Aorta (tissue), 5 donors: ENCODE measurements at places on chromosomes 13 and 19. TPM values are rescaled to one million over a fixed set of nuclear protein-coding genes. Genes with fewer than 3 reads are reported as not detected.

DNA sequence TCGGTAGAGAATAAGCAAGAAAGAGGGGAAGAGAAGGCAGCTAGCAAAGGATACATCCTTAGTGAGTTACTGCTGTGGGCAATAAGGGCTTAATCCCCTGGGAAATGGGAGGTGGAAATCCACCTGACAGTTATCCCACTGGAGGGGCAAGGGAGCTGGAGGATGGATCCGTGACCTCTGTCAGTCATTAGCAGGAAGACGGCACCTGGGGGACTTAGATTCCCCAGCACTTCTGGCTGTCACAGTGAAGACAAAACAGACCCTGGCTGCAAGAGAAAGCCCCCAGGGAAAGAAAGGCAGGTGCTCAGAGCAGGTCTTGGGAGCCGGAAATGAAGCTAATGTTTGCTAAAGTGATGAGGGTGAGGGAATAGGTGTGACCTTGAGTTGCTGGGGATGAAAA, 70.4 kb upstream of the MRI1 start:
- DNase-seq: no peak
- no peaks in the 10 kb centered on the region for H3K27me3 ChIP-seq
- no peaks in the 10 kb centered on the region for H3K36me3 ChIP-seq
- H3K4me3 ChIP-seq: no peak overlapping the region
- H3K27ac ChIP-seq: no peak overlapping the region
- H3K4me1 ChIP-seq: no peaks in the 10 kb centered on the region

- no peaks in the 10 kb centered on the region for H3K27me3 ChIP-seq
- H3K4me3 ChIP-seq: no peak overlapping the region
- no peaks in the 10 kb centered on the region for H3K4me1 ChIP-seq
- H3K36me3 ChIP-seq: no peaks in the 10 kb centered on the region
- DNase-seq: peak; percentile 57
Observed at GRCh38 chr19:15551293-15552004, 43.1 kb downstream of the CYP4F22 start.

DNA sequence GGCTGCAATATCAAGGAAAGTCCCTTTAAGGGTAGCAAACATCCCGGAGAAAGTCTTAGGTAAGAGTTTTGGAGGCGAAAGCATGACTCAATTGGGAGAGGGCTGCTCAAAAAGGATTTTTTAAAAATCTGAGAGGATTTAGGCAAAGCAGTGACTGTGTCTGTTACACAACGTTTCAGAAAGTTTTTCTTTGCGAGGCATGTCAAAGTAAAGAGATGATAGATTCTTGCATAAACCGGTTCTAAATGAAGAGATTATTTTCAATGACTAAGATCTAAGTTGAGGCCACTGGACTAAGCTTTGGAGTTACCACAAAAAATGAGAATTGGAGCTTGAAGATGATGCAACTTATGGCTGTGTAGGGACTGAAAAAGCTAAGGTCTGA, 43.7 kb upstream of the ENOX1 start:
- H3K27me3 ChIP-seq: no peaks in the 10 kb centered on the region
- no peak overlapping the region for H3K4me3 ChIP-seq
- no peak overlapping the region for H3K27ac ChIP-seq
- DNase-seq: no peak

The IGSF23 gene
- not detected for total RNA-seq

The CABP5 gene
- not detected for total RNA-seq

DNA sequence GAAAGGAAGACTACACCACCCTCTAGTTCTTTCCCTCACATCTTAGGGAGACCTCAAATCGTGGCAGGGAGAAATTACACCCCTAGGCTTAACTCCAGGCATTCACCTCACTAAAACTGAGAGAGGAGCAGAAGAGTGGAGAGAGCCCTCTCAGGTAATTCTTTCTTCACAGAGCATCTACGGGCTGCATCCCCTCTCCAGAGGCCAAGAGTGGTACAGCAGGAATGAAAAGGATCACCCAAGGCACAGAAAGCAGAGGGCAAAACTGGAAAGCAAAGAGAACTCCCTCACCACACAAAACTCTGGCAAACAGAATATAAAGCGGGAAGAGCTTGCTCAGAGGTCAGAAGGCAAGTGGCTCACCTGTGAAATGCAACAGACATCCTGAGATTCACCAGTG, 661.2 kb downstream of the TBC1D4 start:
- no peak overlapping the region for H3K27ac ChIP-seq
- H3K4me1 ChIP-seq: no peaks in the 10 kb centered on the region
- no peak overlapping the region for H3K4me3 ChIP-seq
- H3K36me3 ChIP-seq: no peaks in the 10 kb centered on the region
- H3K27me3 ChIP-seq: no peaks in the 10 kb centered on the region
